ENCODE measurements at places on chromosomes 2 and 18. TPM values are rescaled to one million over a fixed set of nuclear protein-coding genes. Genes with fewer than 3 reads are reported as not detected.

FAM110C gene
- not detected for total RNA-seq

ERFE gene
- total RNA-seq: 5.2 TPM

GPR75 gene
- 1.0 TPM for total RNA-seq

GLS gene
- total RNA-seq: 89.5 TPM

ECEL1 gene
- total RNA-seq: not detected

DNA sequence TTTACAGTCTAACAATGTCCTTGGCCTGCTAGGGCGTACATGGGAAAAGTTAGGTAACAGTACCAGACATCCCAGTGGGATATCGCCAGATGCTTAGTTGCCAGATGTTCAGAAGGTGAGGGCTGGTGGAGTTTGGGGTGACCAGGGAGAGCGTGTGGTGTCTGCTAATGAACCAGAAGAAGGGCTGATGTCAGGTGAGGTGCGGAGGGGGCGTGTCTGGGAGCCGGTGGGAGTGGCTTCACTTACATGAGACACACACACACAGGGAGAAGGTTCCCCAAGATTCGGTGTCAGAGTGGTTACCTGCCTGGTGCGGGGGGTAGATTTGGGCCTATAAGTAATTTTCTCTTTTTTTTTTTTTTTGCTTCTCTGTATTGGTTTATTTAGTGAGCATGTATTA lies 12.2 kb downstream of the RAB31 start:
- no peak for DNase-seq

- no peak for DNase-seq
Observed at GRCh38 chr2:218435003-218435982, 16.4 kb downstream of the VIL1 start.

DNA sequence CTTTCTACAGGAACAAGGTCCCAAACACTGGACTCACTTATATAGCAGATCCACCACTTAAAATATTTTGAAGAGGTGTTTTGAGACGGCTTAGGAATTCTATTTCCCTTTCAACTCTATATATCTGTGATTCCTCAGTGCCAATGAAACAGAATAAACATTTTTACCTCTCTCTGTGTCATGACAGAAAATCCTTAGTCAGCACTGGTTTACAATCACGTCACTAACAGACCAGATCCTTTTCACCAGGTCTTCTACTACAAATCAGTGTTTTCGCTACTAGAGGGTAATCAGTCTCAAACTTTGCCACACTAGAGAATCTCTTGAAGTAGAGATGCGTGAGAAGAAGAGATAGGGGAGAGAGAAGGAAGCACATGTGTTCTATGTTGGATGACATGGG lies 325.6 kb downstream of the SS18 start:
- no peak for DNase-seq

DNA sequence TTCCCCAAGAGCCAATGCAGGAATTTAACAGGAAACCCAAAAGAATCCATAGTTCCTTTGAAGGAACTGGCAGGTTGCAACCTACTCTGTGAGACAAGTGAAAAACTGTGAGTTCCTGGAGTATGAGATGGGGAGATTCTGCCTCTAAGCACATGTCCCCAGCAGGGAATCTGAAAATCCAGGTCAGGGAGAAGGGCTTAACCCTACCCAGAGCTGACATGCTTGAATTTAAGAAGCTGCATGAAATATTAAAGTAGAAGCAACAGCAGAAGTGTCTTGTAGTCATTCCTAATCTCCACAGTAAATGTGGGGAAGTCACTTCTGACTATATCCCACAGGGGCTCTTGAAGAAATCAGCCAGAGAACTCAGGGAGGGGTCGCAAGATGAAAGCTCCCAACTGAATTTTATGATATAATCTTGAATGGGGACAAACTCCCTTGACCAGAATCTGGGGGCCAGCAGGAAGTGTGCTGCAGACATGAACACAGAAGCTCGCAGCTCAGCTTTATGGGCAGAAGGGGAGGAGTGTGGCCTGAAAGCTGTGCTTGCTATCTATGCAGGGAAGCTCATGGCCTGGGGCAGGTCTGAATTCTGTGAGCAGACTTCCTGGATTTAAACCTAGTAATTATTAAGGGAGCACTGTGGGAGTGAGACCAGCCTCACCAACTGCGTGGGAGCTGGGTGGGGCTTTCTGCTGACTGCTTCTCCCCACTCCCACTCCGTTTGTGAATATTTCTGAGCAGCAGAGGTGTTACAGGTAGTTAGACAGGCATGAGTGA lies 184.1 kb upstream of the KYNU start:
- peak; percentile 6 for DNase-seq

DNA sequence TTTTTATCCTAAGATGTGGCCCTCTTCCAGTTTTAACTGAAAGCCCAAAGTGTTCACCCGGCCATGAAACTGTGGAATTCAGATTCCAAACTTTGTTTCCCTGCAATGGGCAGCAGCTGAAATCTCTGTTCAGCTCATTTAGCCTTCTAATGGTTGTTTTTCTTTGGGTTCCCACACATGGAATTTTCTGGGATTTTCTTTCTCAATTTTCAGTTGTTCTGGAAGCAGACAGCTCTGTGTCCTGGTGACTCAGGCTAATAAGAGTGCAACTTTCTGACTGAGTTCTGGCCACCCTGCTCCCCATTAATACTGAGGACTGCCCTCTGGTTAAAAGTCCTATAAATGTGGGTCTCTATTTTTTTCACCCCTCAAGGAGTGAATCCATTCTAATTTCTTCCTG lies 78.5 kb downstream of the PMS1 start:
- DNase-seq: no peak
